Thymus (tissue), 14 donors: ENCODE measurements at places on chromosomes 1 and 21.

DNA sequence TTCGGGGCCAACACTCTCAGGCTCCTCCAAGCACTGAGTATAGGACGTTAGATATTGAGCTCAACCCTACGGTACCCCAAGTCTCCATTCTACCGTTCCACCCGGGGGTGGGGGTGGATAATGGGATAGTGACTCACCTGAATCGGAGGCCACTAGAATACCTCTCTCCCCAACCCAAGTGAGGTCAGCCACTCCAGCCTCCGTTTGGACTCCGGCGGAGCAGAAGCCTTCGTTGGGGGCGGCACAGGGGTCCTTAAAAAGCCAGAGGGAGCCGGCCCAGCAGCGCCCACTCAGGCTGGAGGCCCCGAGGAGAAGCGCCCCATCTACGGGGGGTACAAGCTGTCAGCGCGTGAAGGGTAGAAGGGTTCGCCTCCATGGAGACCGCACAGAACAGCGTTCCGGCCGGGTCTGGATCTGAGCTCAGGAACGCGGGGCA lies 556 bp downstream of the WDR77 start:
- DNase-seq, result no peak

GRCh38 chr1:178004926-178005391 lies 35.1 kb upstream of the SEC16B start:
- no peak for DNase-seq

DNA sequence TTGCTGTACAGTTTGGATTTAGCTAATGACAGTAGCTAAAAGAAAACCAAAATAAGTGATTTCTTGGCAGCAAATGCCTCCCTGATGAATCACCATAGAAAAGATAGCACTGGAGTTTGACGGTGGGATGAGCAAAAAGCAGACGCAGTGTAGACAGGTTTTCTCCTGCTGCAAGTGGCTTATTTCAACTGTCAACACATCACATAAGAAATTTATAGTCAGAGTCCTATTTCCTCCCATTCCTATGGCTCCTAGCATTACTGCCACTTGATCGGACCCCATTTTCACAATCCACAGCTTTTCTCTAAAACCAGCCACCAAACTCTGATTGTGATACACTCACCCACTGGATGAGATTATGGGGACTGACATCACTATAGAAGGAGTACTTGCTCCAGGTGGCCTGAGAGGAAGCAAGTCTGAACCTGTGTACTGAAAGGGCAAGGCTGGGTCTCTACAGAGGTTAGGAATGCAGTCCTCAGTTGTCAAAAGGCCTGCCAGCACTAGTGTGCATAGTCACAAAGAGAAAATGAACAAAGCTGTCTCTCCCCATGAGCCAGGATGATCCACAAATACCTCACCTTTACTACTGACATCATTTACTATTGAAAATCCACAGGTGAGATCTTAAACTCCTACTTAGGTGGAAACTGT lies 359.8 kb downstream of the LTN1 start:
- no peak for DNase-seq

DNA sequence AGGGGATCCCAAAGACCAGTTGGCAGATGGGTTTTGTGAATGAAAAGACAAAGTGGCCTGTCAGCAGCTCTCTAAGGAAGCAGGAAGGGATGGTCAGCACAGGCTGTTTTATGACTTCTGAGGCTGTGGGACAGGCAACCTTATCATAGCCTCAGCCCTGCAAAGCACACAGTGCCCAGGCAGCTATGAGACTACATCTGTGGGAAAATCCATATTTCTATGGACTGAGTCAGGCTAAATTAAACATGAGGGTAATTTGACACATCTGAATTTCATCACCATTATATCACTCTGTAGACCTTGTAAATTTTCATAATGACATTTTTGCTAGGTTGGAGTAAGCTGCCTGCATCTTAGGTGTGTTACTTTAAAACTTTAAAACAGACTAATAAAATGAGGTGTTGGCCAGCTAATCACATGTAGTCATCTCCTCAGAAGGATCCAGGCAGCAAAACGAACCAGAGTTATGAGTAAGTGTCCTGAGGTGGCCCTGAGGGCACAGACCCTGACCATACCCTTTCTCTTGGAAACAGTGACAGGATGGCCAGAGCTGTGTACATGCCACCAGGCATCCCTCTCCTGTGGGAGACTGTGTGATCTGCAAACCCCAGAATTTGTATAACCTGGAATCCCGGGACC lies 14.6 kb downstream of the NGF start:
- DNase-seq, result no peak

DNA sequence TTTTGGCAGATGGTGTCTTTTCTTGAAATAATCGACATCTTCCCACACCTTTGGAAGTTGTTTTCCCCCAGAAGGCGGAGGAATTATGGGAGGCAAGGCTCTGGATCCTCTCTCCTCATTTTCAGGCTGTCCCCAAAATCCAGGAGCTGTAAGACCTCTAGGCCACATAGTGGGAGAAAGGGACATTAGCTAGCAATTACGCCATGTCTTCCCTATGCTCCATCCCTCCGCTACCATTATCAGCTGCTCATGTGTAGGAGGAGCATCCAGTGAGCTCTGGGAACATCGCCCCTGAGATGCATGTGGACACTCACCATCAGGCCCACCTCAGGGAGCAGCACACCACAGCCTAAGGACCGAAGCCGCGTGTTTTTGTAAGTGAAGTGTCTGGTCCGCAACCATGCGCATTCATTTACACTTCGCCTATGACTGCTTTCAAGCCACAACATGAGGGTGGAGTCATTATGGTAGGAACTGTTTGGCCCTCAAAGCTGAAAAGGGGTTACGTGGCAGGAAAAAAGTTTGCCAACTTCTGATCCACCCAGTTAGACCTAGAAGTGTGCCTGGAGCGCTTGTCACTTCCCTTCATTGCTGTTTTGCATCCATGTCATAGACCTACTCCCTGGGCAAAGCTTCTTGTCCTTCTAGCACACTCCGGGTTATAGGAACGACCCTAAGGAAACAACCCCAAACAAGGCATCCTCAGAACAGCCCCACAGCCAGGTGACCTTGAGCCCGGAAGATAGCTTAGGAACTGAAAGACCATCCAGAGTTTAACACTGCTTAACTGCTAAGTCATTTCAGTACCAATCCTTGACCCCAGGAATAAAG lies 85.5 kb downstream of the C1orf94 start:
- DNase-seq, result no peak

DNA sequence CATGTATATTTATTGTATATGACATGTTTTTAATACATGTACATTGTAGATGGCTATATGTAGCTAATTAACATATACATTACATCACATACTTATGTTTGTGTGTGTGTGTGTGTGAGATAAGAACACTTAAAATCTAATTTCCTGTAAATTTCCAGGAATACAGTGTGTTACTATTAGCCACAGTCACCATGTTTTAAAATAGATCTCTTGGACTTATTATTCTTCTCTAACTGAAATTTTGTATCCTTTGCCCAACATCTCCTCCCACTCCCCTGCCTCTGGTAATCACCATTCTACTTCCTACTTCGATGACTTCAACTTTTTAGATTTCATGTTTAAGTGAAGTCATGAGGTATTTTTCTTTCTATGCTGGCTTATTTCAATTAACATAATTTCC lies 64.8 kb downstream of the FCRL5 start:
- no peak for DNase-seq

DNA sequence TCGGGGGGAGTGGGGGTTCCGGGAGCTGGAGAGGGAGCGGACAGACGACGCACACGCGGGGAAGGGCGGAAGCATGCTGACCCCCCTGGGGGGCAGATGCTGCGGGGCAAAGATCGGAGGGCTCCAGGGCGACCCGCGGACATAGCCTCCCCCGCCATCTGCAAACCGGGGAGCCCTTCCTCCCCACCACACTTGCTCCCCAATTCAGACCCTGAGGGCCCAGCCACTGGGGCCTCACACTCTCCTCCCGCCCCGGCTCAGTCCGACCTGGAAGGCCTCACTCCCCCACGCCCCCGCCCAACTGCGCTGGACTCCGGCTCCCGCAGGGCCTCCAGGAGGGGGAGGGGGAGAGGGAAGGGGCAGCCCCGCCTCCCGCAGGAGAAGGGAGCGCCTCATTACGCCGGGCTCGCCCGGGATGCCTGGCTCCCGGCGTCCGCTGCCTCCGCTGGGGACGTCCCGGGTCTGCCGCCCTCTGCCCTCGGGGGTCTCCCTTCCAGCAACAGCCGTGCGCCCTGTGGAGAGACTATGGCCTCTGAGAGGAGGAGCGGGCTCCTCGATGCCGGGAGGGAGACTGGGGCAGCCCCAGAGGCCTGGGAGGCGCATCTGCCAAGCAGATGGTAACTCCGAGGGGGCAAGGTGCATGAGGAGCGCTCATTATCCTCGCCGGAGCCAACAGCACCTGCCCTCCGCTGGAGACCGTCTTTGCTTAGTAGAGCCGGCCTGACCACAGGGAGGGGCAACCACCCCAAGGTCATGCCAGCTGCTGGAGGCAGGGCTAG lies 636 bp upstream of the CAMK2N1 start:
- no peak for DNase-seq

GRCh38 chr1:98352378-98352777 lies 309.1 kb upstream of the SNX7 start:
- no peak for DNase-seq

DNA sequence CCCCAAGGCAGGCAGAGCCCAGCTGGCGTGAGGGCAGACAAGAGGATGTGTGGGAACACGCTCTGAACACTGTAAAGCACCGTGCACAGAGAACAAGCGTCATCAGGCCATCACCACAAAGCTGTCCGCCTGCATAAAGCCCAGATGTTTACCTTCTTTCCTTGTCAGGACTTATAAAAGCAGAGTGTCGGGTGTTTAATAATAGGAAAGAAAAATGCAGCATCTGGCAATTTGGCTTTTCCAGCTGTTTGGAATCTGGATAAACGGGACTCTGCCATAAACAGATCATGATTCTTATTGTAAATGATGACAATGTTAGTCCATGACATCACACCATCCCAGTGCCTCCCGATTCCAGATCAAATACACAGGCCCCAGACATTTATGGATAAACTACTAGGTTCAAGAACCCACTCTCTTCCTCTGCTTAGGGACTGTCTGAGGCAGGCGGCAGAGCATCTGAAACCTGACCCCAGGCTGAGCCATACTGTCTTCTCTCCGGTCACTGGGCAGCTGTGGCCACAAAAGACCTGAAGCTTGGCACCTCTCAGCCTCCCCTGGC lies 4.2 kb downstream of the GLIS1 start:
- no peak for DNase-seq

GRCh38 chr1:118989878-118990378 lies 1.8 kb upstream of the TBX15 start:
- no peak for DNase-seq

DNA sequence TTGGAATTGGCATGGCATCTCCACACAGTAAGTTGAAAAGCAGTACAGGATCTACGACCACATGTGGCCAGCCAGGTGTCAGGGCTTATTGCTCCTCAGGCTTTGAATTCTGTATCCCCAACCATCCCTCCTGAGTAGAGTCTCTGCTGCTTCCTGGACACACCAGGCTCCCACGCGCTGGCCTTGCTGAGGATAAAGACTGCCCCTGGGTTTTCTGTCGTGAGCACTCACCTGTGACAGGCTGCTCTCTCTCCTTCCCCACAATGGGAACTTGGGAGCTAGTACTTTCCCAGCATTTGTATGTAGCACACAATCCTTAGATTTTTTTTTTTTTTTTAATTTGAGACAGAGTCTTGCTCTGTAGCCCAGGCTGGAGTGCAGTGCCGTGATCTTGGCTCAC lies 33.6 kb downstream of the PBX1 start:
- DNase-seq, result no peak

DNA sequence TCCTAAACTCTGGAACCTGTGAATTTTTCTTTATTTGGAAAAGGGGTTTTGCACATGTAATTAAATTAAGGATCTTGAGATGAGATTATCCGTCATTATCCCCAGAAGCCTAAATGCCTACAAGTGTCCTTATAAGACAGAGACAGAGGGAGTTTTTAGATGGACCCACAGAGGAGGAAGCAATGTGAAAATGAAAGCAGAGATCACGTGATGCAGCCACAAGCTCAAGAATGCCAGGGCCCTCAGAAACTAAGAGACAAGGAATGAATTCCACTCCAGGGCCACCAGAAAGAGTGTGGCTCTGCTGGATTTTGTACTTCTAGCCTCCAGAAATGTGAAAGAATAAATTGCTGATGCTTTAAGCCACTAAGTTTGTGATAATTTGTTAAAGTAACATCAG lies 183.6 kb upstream of the UBE2U start:
- DNase-seq, result peak; percentile 32

- DNase-seq, result no peak
Measured at GRCh38 chr21:35211782-35212181, 162.7 kb upstream of the RUNX1 start.

- no peak for DNase-seq
Measured at GRCh38 chr1:198047913-198048312, 108.9 kb upstream of the NEK7 start.

- DNase-seq, result no peak
Measured at GRCh38 chr1:1763657-1764621, 14.3 kb downstream of the NADK start.

DNA sequence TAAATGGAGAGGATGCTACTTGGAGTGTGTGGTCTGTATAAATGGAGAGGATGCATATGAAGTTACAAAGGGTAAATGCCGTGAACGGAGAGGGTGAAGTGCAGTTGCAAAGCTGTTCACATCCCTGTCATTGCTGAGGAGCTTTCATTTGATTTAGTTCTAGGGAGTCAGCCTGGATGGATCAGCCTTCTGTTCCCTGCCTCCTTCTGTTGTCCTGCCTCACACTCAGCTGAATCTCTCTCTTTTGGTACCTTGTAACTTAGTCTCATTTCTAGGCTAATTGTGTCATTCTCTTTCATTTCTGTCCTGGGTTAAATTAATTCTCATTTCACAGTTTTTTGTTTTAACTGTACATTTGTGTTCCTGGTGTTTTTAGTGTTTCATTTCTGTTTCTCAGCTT lies 133.2 kb upstream of the COL6A1 start:
- DNase-seq, result no peak

DNA sequence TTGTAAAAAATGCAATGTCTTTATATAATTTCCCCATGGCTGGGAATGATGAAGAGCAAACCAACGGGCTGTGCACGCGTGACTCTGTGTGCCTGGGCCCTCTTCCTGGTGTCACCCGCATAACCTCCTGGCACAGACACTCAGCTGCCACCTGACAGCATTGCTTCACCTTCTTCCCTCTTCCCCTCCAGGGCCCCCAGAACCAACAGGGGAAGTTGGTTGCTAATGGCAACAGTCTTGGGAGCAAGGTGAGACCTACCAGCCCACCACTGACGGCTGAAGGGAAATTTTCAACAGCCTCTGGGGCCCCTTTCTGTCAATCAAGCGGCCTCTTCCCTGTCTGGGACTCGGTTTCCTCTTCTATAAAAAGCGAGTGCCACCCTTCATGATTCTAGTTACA lies 33.2 kb downstream of the SSBP3 start:
- no peak for DNase-seq

GRCh38 chr1:8643542-8644536 lies 173.6 kb downstream of the RERE start:
- DNase-seq, result no peak

DNA sequence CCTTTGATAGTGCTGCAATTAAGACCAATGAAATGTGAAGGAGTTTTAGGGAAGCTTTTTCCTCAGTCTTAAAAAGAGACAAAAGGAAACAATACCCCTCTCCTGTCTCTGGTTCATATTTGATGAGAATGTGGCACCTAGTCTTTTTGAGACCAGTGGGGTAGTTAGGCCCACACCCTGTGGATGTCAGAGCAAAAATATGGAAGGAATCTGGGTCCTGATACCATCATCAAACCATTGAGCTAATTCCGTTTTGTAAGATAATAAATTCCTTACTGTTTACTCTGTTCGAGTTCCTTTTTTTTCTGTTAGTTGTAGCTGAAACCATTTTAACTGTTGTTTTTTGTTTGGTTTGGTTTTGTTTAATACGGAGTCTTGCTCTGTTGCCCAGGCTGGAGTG lies 33.3 kb downstream of the PTPRC start:
- no peak for DNase-seq
